Gastrocnemius medialis (tissue), 4 donors: ENCODE measurements at places on chromosomes 4 and X. TPM values are rescaled to one million over a fixed set of nuclear protein-coding genes. Genes with fewer than 3 reads are reported as not detected.

SHROOM3 gene
- total RNA-seq, result 0.64 TPM

BBS12 gene
- total RNA-seq, result 1.9 TPM

DNA sequence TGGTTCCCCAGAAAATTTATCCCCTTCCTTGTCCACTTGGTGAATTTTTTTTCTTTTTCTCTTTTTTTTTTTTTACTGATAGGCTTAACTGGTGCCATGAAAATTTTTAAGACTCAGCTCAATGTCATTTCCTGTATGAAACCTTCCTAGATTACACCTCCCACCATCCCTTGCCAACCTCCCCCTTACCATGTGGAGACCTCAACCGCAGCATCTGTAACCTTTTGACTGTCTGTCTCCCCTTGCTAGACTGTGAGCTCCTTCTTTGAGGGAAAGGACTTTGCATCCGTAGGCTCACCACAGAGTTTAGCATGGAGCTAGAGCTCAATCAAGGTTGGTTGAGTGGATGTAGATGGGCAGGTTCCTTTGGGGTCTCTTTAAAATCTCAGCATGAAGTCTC lies 5.2 kb upstream of the PGRMC1 start:
- H3K4me1 ChIP-seq, result no peaks in the 10 kb centered on the region
- H3K36me3 ChIP-seq, result no peaks in the 10 kb centered on the region
- no peaks in the 10 kb centered on the region for H3K27me3 ChIP-seq

VCX3B gene
- total RNA-seq, result not detected

RPS6KA6 gene
- total RNA-seq, result 0.29 TPM
